ENCODE measurements at places on chromosomes 11 and 22.
A peak's percentile ranks its signal among the peaks of the same experiment; 100 is the strongest.

DNA sequence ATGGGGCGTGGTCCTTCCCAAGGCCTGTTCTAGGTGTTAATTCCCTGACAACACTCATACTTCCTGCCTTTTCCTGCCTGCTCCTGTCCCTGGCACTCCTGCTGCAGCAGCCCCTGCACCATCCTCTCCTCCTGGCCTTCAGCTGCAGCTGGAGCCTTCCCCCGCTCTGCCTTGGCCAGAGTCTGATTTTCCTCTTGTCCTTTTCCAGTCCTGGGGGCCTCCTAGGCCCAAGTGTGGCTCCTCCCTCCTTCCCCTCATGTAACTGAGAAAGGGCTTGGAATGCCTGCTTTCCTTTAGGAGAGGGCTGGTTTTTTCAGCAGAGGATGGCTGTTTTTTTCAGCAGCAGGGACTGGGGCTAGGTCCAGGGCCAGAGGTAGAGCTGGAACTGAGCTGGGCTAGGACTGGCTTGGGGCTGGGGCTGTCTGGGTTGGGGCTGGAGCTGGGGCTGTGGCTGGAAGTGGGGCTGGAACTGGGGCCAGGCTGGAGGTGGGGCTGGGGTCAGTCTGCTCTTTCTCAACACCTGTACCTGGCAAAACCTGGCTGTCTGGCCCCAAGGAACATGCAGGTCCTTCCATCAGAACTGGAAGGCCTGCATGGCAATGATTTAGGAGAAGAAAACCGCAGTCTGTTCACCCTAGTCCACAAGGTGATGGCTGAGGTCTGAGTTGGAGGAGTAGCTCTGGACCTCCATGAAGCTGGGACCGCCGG, 23.6 kb downstream of the ZC3H7B start:
- DNase-seq, result no peak

DNA sequence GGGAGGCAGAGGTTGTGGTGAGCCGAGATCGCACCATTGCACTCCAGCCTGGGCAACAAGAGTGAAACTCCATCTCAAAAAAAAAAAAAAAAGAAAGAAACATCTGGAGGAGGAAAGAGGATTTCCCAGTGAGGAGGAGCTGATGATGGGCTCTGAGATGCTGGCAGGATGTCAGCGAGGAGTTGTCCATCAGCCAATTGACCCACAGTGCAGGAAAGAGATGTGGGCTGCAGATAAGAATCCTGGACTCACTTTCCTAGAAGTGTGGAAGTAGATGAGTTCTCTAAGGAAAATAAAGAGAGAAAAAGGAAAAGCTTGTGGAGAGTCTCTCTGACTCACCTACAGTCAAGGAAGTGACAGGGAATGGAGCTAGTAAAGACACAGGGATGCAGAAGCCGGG, 9.7 kb downstream of the IZUMO1R start:
- DNase-seq, result no peak

DNA sequence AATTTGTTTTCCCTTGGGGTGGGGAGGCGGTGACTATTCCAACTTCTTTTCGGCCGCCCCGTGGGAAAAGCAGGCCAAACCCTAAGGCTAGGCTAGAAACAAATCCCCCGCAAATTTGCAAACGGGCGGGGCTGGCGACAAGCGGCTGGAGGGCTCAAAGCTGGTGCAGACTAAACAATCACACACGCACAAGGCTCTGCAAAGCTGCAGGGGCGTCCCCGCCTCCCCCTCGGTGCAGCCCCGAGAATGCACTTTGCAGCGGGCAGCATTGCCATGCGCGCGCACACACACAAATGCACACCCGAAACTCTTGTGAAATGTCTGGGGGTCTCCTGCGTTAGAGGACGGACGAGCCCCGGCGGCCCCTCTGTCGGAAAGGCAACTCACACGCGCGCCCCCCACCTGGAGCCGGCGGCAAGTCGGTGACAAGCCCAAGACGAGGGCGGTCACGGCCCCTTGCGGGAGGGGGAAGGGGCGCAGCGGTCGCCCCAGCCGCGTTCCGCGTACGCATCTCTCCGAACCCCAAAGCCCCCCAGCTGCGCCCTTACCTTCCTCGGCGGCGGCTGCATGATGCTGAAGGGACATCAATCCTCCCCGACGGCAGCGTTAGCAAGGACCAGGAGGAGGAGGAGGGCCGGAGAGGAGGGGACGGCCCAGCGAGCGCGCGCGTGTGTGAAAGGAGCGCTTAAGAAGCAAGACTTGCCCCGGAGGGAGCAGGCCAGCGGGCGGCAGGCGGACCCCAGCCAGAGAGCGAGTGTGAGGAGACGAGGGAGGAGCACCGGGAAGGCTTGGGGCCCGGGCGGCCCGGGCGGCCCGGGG, 600 bp downstream of the FCHSD2 start:
- DNase-seq, result peak; percentile 79

- no peak for DNase-seq
These were observed 41.0 kb upstream of the APLNR start for GRCh38 chr11:57277845-57278720.

DNA sequence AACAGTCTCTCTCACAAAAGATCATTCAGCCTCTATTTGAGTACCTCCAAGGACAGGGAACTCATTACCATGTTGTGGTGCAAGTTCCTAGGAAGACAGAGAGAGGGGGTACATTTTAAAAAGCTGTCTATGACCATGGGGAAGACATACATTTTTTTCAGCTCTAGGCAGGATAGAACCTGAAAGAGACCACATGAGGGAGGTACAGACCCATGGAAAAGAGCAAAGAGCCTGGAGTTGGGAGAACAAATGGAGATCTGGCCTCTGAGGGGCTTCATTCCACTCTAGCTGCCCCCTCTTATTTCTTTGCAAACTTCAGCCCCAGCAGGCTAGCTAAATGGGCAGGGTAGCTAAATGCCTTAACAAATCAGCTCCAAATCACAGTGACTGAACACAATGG, 36.3 kb downstream of the KCNC1 start:
- DNase-seq, result no peak

DNA sequence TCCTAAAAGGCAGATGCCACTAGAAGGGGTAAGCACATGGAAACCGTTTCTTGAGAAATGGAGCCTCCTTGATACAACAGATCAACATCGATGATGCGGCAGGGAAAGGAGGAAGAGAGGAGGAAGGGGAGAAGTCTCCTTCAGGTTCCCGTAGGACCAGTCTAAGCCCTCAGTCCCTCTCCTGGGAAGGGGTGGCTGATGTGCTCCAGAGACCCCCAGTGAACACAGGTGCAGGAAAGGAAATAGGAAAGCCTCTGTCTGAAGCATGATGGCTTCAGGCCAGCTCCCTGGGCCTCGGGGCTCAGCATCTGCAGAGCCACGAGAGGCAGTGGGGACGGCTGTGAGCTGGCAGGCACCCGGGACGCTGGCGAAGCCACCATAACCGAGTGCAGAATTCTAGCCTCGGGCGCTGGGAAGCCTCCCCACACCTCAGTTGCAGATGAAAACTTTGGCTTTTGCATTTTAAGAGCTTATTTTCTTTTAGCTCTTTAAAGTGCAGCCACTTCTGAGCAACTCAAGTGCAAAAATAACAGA, 1.8 kb downstream of the SPATA19 start:
- DNase-seq, result no peak

DNA sequence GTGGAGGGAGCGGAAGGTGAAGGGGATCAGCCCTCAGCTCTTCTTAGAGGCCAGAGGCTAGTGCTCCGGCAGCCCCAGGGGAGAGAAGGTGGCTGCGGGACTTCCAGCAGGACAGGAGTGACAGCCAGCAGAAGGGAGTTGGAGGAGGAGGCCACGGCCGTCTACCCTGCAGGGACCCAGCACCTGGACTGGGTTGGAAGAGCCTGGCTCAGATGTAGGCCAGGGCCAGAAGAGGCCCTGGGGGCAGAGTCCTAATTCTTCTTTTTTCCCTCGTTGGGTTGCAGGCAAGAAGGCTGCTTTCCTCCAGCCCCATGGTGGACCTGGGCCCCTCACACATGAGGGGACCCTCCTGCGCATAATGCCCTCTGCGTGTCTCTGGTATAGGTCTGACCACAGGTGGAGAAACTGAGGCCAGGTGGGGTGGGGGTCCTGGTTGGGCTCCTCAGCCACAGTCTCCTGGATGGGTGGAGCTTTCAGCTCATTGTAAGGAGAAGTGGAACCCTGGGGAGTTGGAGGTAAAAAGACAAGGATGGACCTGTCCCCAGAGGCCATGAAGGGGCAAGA, 2.3 kb upstream of the MCAM start:
- DNase-seq, result no peak

GRCh38 chr11:67270256-67271204, 4.3 kb downstream of the GRK2 start:
- DNase-seq, result no peak

DNA sequence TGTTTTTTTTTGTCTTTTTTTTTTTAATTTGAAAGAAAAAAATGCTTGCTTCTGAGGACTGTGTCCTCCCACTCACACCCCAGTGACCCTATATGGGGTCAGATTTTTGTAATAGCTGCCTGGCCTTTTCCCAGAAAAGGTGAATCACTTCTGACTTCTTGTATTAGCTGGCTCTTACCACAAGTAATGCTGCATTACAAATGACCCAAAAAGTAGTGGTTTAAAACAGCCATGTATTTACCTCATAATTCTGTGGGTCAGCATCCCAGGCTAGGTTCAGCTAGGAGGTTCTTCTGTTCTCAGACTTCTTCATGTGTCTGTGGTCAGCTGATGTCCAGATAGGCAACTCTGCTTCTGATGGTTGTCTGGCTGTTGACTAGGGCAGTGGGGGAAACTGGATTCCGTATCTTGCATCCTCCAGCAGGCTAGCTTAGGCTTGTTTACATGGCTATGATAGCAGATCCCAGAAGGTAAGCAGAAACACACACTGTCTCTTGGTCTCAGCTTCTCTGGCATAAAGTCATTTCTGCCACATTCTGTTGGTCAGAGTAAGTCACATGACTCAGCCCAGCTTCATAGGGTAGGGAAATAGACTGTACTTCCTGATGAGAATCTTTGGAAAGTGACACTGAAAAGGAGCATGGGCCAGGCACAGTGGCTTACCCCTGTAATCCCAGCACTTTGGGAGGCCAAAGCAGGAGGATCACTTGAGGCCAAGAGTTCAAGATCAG, 19.5 kb downstream of the LHFPL7 start:
- no peak for DNase-seq

GRCh38 chr22:34475886-34476285, 555.6 kb upstream of the LARGE1 start:
- DNase-seq, result no peak

DNA sequence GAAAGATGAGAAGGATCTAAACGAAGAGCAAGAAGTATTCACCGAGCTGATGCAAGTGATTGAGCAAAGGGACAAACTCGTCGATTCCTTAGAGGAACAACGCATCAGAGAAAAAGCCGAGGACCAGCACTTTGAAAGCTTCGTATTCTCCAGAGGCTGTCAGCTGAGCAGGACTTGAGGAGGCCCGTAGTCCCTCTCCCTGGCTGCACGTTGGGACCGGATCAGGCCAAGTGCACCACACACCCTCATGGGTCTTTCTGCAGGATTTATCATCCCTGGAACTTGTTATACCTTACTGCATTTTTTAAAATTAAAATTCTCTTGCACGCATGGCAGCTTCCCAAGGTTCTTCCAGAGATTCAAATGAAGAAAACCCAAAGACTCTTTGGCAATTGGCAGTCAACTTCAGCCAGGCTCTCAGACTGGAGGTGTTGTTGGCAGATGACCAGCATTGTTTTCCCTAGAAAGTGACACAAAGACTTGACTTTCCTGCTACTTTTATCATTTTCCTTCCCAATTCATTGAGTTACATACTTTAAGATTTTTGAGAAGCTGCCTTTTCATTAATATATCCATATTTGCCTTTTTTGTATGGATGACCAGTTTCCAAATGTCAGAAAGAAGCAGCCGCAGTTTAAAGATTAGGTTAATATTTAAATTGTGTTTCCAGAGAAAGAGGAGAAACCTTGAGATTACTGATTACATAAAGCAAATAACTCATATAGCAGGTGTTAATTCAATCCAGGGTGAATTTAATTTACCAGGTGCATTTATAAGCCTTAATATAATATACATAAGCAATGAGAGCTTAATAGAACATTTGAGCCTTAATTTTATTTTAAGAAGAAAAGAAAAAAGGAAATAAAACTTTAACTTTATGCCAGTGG, 18.8 kb upstream of the PARVA start:
- no peak for DNase-seq

GRCh38 chr11:79702303-79702702, 261.5 kb upstream of the TENM4 start:
- DNase-seq, result no peak

- no peak for DNase-seq
These were observed 56.1 kb upstream of the NARS2 start for GRCh38 chr11:78630561-78631303.

GRCh38 chr11:95916049-95916448, 7.9 kb downstream of the MTMR2 start:
- DNase-seq, result no peak

DNA sequence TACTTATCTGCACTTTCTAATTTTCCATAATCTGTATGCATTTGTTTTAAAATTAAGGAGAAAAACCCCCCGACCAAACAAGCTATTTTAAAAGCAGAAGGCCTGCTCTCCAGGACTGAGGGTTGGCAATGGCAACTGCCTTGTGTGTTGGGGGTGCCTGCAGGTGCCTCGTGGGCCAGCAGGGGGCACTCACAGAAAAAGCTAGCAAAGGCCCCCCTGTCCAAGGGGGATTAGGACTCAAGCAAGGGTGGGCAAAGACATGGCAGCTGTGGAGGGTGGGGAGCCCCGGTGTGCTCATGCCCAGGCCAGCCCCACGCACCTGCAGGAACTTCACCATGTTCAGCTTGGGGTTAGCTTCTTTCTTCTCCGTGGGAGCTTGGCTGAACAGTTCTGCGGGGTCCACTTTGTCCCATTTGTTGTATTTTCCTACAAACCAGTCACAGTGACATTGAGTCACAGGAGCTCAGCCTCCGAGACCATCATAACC, 10.3 kb downstream of the TOP3B start:
- peak; percentile 43 for DNase-seq

- no peak for DNase-seq
These were observed 127.8 kb downstream of the MYO18B start for GRCh38 chr22:25869771-25870170.

DNA sequence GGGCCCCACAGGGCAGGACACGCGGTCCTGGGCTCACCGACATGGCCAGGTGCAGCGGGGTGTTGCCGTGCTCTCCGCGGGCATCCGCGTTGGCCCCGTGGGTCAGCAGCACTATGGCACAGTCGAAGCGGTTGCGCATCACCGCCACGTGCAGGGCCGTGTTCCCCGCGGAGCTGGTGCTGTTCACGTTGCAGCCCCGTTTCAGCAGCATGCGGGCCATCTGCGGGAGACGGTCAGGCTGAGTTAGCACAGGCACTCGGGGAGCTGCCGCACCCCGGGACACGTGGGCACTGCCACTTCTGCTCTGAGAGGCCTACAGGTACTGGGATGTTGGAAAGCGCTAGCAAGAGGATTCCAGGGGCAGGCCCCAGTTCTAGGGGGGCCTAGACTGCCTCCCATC, 22.3 kb upstream of the BAIAP2L2 start:
- no peak for DNase-seq

Data from MM.1S (cell line).